Gastrocnemius medialis (tissue), 4 donors: ENCODE measurements at places on chromosomes 3 and 15.

GRCh38 chr15:86892774-86893449 lies 813.2 kb downstream of the AGBL1 start:
- DNase-seq: no peak

DNA sequence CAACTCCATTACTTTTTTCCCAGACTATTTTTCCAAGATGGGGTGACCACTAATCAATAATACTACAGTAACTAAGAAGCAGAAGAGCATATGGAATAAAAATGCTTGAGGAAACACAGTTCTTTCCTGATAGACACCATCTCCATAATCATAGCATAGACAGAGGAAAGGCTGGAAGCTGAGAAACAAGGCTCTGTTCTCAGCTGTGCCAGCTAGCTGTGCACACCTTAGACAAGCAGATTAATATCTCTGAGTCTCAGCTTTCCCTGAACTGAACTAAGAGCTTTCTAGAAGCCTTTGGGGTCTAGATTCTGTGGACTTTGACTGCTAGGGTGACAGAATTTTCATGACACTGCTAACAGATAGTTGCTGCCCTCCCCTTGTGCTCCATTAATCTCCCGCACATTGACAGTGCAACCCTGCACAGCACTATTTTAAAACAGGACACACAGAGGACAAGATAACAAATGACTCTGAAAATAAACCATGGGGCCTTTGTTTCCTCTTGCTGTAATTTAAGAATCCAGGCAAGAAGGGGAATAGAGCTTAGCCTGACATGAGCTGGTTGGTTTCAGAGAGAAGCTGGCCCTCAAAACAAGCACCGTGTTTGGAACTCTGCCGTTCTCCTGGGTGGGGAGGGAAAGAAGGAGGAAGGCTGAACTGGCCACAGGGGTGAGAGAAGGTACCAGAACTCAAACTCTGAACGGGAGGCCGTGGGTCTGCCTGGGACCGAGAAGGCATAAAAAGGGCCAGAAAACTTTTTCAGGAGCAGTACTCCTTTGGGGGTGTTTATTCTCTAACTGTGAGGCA lies 67.4 kb downstream of the ATP13A5 start:
- DNase-seq: no peak

- no peak for DNase-seq
These were observed 31.4 kb upstream of the UACA start for GRCh38 chr15:70794596-70795310.

GRCh38 chr15:47349179-47349578 lies 368.1 kb upstream of the SEMA6D start:
- no peak for DNase-seq

DNA sequence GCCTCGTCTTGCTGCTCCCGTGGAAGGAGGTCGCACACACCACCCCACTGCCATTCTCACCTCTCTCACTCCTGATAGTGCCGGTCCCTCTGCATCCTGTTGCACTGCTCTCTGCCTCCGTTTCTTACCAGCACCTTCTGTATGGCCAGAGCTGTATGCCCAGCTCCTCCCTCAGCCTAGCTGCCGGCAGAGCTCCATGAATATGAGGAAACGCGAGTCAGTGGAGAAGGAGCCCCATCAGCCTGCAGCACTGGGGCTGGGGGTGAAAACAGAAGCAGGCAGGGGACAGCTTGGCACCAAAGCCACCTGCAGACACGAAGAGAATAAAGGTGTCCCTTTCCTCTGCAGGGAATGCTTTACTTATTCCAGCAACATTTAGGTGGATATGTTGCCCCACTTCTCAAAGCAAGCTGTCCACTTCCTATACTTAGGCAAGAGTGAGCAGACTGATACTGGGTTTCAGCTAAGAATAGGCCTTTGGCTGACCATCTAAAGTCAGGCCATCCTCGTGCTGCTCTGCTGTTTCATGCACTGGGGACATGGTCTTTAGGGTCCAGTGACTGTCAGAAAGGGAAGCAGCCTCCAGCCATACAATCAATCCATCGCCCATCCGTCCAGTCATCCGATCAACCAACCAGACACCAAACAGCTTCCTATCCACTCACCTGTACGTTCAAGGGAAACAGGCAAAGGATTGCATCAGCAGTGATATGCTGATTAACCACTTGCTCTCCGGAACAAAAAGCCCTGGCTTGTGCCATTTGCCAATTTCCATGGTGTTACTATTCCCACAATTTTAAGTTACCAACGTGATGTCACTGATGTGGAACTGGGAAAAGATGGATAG lies 222.7 kb downstream of the XXYLT1 start:
- peak; percentile 32 for DNase-seq

DNA sequence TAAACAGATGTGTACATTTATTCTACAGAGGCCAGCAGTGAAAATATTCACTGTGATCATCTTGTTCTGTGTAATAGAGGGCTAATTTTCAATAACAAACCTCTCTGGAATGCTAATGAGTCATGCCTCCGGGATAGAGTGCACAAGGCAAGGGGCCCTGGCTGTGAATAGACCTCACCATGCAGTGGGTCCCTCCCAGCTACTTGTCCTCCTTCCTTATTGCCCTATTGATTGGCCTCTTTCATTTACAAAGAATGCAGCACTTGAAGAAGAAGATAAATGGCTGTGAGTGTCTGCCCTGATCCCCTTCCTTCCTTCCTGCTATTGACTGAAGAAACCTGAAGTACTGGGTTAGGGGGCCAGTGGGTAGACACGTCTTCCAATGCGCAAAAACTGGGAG lies 436.3 kb downstream of the WDR72 start:
- no peak for DNase-seq

DNA sequence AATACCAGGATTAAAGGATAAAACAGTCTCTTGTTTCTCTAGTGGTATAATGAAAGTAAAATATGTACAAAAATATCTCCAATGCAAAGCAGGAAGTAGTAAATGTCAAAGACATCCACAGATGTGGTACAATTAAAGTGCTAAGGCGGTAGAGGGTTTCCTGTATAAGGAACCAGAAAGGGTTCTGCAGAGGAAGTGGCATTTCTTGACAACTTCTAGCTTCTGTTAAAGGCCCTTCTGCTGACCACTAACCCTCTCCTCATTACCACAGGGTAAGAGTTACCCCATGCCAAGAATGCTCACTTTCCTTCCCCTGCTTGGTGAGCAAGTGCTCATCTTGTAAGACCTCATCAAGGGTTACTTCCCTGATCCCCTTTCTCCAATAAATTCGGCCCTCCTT lies 883.6 kb upstream of the NR2F2 start:
- DNase-seq: no peak

GRCh38 chr15:97482521-97482920 lies 478.0 kb upstream of the ARRDC4 start:
- no peak for DNase-seq

DNA sequence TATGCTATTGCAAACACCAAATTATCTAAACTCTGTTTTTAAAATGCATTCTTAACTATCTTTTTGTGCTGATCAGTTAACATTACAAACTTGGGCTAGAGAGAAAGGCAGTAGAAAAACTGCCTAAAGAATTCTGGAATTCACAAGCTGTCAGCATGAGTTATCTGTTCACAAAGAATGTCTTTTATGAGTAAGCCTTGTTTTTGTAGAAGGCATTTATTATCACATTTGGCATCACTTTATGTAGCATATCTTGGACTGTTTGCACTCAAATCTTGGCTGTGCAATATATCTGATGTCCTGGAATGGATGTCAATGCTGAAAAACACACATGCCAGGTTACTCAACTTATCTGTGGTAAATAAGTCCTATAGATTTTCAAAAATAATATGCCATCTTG lies 15.5 kb upstream of the BCHE start:
- no peak for DNase-seq

DNA sequence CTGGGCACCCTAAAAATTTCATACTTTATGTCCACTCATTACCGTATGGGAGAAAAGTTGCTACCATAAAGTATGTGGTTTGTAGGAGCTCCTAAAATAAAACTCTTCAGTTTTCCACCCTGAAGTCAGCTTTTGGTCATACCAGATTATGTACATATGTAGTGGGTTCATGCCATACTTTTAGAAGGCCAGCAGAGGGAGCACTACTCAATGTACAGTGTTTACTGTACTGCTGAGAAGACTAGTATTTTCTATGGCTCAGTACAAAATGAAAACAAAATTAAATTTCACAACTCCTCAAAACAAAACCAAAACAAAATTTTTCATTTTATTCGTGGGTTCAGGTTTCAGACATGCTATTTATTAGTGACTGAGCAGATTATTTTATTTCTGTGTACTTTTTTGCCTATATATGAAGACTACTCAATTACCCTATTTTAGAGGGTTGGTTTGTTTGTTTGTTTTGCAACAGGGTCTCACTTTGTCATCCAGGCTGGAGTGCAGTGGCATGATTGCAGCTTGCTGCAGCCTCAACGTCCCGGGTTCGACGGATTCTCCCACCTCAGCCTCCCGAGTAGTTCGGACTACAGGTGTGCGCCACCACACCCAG lies 24.3 kb downstream of the NXPE3 start:
- DNase-seq: no peak

GRCh38 chr3:22495791-22496190 lies 707.3 kb upstream of the UBE2E2 start:
- no peak for DNase-seq

DNA sequence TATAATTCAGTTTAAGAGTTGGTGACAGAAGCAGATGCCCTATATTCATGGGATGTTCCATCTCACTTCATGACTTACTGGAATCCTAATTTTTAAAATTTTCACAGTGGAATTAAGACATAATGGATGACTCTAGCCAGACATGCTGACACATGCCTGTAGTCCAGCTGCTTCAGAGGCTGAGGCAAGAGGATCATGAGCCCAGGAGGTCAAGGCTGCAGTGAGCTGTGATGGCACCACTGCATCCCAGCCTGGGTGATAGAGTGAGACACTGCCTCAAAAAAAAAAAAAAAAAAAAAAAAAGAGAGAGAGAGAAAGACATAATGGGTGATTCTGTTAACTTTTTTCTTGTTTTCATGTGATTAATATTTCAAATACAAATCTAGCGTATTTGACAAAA lies 123.6 kb downstream of the KLHL25 start:
- no peak for DNase-seq

- DNase-seq: no peak
These were observed 80.6 kb downstream of the RAD18 start for GRCh38 chr3:8882642-8883041.

- no peak for DNase-seq
These were observed 142.0 kb downstream of the GABRB3 start for GRCh38 chr15:26630857-26631256.

- DNase-seq: no peak
These were observed 114.9 kb downstream of the RFTN1 start for GRCh38 chr3:16398648-16399047.

DNA sequence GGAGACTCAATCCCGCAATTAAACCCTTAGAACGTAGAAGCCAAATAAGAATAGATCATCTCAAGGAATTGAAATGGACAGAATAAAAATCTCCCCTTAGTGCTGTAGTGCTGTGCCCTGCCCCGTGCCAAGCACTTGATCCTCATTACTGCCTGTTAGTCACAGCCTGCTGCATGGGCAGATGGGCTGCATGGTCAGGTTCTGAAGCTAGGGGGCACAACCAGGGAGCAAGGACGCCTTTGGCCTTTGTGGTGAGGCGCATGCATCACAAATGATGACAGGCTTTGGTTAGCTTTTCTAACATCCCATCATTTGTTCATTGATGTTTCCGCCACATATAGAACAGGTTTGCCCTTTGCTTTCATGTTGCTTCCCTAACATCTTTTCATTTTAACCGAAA lies 336.3 kb upstream of the ADAMTS9 start:
- DNase-seq: no peak

GRCh38 chr3:197485143-197485542 lies 70.6 kb downstream of the BDH1 start:
- no peak for DNase-seq

DNA sequence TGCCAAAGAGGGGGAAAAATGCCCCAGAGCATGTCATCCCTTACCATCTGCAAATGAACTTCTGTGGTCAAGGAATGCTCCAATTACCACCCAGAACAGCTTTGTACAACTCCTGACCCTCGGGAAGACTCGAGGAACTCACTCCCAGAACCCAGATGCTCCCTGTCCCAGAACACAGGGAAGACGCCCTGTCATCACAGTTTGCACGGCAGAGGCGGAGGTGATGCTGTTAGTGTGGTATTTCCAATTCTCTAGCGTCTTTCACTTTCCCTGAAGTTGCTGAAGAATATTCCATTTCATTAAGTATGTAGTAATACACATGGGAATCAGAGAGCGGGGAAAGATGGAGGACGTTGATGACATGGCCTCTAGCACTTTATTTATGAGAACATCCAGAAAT lies 193.7 kb downstream of the TIGIT start:
- no peak for DNase-seq

DNA sequence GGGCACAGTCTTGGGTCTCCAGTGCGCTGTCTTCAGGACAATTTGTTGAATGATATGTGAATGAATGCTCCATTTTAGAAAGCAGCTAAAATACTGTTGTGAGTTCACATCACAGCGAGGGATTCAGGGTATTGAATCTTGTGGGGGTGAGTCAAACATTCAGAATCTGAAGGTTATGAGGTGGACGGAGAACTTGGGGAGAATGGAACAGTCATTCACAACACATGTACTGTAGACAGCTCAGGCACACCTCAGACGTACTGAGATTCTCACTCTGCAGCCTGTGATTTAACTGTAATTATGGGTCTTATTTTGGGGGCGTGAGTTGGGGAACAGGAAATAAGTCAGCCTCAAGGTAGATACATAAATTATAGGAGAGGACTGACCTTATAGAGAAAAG lies 13.9 kb downstream of the CRYBG3 start:
- no peak for DNase-seq

GRCh38 chr3:124351430-124352148 lies 359.7 kb upstream of the ROPN1 start:
- DNase-seq: no peak

DNA sequence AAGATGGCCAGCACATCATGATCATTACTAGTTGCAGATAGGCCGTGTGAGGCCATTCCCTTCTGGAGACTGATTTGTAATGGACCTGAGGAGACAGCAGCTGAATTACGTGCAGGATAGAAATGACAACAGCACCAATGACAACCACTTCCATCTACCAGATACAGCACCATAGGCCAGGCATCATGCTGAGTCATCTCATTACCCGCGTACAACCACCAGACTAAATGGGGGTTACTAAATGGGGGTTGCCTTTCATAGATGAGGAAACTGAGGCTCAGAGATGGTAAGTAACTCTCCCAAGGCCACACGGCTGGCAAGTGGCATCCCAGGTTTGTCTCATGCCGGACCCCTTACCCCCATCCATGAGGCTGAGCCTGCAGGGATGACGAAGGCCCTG lies 32.8 kb upstream of the FAM107A start:
- no peak for DNase-seq

DNA sequence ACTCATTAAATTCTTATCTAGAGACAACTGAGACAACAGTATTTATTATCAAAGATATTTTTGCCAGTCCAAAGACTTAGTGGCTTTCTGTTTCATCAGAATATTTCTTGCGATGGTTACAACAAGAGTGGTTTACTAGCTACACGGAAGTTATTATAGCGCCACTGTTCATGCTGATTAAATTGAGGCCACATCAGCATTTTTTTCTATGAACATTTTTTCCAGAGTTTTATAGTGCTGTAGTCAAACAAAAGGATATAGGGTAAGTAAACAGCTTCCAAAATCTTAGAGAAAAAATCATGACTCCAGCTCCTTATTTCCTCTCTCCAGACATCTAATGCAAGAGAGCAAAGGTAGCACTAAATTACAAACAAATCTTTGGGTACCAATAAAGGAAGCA lies 1264.4 kb downstream of the ZPLD1 start:
- no peak for DNase-seq
